ENCODE measurements at places on chromosomes 5 and 9.

- no peak for DNase-seq
These were observed 24.6 kb upstream of the IFNK start for GRCh38 chr9:27499451-27499850.

DNA sequence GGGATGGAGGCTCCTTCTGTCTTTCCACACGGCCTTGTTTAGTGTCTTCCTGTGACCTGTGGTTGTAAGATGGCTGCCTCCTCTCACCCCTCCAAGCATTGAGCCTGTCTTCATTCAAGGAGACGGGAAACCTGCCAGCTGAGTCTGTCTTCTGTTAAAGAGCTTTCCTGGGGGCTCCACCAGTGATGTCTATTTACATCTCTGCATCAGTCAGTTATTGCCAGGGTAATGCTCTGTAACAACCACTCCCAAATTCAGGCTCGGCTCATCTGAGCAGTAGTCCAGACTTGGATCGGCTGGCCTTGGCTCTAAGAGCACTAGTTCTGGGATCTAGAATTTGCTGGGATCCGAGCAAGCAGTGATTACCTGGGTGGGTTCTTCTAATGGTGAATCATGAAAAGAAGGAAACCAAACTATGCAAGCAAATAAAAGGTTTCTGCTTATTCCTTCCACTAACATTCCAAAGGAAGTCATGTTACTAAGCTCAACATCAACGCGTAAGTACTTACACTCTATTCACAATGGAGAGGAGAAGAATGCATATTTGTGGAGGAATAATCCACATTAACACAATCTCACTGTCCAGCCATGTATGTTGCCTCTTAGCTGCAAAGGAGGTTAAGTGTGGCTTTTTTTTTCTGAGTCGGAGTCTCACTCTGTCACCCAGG is 61.7 kb downstream of the GALNT12 start:
- DNase-seq, result no peak

DNA sequence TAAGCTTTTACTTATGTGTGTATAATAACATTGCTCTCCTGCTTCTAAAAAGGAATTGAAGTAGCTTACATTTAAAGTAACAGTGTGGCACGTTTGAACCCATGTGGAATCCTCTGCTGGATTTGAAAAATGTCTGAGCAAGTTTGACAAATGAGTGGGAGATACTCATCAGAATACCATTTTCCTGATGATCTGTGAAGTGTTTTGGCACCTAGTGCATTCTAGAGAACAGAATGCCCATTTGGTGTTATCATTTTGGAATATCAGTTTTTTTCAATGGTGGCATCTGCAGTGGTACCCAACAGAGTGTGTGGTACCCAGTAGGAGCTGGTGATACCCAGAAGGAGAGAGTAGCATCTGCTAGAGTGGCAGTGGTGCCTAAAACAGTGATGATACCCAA is 471.1 kb downstream of the PLK2 start:
- no peak for DNase-seq

GRCh38 chr5:129001841-129002526 is 36.7 kb downstream of the SLC27A6 start:
- DNase-seq, result no peak
